NCI-H748 treated with DMSO at 0.1 percent for 48 hours (cell line): ENCODE measurements at places on chromosomes 12 and 14.
A peak's percentile ranks its signal among the peaks of the same experiment; 100 is the strongest.

DNA sequence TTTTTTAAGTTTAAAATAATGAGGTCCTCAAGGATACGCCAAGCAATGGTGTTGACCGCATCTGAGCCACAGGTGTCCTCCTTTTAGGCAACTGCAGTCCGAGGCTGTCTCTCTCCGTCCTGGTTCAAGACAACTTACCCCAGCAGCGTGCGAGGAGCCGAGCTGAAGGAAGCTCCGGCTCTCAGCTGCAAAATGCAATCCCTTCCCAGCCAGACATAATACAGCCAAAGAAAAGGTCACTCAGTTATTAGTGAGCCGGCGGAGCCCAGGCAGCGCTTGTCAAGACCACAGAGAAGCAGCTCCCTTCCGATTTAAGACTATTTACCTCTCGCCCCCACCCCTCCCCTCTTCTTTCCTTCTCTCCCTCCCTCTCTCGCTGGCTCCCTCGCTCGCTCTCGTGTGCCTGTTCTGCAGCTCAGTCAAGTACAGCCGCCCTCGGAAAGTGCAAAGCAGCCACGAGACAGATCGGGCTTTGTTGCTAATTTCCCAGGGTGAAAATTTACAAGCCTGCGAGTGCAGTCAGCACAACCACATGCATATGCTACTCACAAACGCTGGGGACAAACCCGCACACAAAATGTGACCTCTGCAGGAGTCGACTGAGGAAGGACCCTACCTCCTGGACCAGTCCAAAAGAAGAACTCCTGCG, 363 bp upstream of the LMO3 start:
- DNase-seq, result peak; percentile 48

GRCh38 chr12:53770281-53770680, 18.5 kb upstream of the CISTR start:
- no peak for DNase-seq

DNA sequence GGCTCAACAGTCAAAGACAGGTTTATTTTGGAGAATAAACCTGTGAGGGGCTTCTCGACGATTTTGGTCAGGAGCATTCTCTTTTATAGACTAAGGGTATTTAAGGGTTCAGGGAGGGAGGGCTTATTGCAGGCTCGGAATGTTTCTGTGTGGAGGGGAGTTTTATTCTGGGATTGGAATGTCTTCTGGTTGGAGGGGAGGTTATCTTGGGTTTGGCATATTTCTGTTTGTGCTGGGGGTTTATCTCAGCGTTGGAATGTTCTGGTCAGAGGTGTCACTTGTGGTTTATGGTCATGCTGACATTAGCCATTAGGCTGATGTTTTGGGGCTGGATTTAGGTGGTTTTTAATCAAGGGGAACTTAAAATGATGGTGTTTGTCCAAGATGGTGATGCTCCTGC, 103.9 kb downstream of the SUDS3 start:
- DNase-seq, result no peak

DNA sequence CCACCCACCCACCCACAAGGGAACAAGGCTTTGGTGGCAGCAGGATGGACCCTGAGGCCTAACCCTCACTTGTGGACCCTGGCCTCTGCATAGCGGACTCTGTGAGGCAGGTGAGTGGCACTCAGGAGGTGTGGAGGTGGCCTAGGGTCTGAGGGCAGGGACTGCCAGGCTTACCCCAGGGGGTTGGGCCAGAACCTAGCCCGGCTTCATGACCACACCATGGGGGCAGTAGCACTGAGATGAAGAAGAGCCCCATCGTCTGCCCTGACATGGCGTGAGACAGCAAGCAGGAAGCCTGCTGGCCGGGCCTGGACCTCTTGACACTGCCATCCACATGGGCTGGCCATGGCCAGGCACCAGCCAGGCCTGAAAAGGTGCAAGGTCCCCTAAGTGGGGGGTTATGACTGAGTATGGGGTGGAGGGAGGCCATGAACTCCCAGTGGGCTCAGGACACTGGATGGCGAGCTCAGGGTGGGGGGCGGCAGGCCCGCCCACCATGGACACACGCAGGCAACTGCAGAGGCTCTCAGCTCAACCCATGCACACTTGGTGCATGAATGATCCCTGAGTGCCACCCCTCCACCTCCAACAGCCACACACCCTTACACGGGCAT, 29.3 kb downstream of the JAG2 start:
- DNase-seq, result no peak

GRCh38 chr12:4486980-4487379, 41.4 kb upstream of the FGF6 start:
- DNase-seq, result no peak

DNA sequence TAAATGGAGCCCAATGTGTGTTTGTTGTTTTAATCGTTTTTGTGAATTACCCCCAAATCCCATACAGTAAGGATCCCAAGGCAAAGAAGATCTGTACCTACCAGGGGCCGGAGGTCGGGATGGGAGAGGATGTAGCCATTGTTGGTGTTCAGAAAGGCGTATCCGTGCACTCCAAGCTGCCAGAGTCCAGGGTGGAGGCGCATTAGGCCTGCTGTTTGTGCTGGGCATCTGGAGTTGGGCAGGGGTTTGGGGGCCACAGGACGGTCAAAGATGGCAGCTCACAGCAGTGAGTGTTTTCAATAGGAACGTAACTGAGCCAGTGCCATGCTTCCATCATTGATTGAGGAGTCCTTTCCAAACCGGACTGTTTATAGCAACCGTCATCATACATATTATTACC, 40.2 kb downstream of the CACNA2D4 start:
- no peak for DNase-seq

- DNase-seq, result no peak
These were observed 114.6 kb downstream of the FOXN3 start for GRCh38 chr14:89302396-89302950.

DNA sequence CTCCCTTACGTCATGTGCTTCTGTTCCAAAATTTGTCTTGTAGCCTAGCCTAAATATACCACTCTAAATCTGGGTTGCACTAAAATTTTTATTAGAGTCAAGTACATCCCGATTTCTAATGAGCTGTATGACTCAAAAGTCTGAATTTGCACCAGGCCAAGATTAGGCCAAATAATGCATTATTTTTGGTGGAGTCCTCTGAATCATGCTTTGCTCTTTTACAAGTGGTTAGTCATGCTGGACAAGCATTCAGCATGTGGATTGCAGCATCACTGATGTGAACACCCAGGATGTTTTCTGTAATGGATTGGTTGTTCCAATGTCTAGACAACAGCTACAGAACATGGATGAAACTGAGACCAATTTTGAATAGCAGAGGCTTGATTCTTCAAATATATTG, 23.7 kb downstream of the HEBP1 start:
- no peak for DNase-seq

GRCh38 chr14:51996148-51996746, 6.9 kb downstream of the RTRAF start:
- DNase-seq, result no peak

DNA sequence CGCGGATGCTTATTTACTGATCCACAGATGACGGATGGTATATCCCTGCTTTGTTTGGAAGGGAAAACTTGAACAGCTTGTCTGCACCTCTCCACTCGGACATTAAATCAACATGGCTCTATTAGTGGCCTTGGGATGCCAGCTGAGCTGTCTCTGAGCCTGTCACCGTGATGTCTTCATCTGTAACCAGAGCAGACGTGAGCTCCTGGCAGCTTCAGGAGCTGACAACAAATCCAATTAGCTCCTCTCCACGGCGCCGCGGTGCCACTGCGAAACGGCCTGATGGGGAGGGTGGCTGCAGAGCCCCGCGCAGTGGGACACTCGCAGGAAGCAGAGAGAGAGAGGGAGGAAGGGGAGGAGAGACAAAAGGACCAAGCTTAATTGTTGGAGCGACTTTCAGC, 112.3 kb downstream of the PAPOLA start:
- DNase-seq, result peak; percentile 62

DNA sequence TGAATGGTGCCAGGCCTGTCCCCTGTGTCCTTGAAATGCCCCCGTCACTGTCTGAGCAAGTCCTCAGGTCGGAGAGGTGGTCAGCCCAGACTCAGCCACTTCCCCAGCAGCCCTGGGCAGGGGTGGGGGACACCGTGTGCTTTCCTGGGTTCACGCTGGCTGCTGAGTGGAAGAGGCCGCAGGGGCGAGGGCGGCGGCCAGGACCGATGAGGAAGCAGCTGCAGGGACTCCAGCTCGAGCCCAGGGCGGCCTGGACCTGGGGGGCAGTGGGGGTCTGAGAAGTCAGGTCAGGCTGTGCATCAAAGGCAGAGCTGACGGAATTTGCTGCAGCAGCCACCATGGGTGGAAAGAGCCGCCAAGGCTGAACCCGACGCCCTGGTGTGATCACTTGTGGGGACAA, 28.4 kb downstream of the NOC4L start:
- no peak for DNase-seq

GRCh38 chr12:72270961-72271360, 1.2 kb upstream of the TRHDE start:
- DNase-seq, result no peak

DNA sequence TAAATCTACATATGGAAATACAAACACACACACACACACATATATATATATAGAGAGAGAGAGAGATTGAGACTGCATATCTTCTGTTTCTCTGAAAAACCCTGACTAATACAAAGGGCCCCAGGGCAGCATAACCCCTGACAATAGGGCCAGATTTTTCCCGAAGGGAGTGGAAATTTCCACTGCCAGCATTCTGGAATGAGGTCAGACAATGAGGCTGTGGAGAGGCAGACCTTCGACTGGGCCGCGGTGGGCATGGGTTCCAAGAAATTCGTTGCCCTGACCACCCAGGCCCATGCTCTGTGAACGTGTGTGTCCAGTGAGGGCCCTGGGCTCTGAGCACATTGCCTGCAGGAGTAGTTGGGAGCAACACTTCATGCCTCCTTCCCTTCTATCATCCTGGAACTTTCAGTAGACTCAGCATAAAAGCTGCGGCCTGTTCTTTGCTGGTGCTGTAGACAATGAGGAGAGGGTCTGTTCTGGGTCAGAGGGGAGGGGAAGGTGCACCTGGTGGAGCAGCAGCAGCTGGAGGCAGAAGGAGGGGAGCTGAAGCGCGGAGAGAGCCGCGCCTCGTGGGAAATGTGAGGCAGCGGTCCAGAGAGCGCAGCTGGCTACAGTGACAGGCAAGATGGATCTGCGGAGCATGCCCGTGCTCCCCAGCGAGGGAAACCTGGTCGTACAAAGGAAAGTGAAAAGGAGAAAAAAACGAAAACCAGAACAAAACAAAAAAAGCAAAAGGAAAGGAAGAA, 25.6 kb upstream of the CCDC60 start:
- DNase-seq, result no peak

DNA sequence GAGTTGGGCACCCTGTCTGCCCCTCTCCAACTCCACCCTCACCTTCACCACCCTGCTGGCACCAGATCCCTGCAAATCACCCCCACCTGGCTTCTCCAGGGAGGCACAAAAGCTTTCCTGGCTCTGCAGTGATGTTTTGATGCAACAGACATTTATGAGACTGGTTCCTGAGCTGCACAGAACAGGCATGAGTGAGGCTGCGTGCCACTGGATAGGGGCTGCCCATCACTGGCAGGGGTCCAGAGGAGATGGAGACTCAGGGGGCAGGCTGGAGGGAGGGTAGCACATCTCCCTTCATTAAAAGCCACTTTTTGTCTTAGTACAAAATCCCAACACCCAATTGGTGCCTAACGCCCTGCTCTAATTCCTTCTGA, 17.3 kb upstream of the ZDHHC22 start:
- no peak for DNase-seq

DNA sequence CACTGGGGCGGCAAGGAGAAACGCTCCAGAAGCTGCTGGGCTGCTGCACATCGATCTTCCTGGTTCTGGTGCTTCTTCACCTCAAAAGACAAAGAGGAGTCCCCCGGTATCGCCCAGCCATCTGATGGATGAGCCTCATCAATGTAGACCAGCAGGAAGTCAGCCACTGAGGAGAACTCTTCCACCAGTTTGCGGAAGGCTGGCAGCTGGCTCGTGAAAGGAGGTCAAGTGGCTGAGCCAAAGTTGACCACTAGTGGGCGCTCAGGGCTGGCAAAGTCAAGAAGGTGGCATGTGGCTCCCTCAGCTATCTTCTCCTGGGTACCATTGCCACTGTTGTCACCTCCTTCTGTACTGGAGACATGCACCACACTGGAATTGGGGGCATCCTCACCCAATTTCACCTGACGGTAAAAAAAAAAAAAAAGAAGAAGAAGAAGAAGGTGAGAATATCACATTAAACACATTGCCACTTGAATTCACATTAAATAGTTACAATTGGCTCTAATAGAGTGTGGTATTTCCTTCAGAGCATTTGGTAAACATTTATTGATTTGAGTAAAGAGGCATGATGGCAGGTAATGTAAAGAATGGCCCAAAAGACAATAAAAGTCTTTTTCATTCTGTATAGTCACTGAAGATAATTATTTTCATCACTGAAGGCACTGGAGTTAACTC, 8.3 kb downstream of the DIO2 start:
- no peak for DNase-seq
